Peyer's patch (tissue), 4 donors: ENCODE measurements at places on chromosomes 5 and 9.
A peak's percentile ranks its signal among the peaks of the same experiment; 100 is the strongest.

DNA sequence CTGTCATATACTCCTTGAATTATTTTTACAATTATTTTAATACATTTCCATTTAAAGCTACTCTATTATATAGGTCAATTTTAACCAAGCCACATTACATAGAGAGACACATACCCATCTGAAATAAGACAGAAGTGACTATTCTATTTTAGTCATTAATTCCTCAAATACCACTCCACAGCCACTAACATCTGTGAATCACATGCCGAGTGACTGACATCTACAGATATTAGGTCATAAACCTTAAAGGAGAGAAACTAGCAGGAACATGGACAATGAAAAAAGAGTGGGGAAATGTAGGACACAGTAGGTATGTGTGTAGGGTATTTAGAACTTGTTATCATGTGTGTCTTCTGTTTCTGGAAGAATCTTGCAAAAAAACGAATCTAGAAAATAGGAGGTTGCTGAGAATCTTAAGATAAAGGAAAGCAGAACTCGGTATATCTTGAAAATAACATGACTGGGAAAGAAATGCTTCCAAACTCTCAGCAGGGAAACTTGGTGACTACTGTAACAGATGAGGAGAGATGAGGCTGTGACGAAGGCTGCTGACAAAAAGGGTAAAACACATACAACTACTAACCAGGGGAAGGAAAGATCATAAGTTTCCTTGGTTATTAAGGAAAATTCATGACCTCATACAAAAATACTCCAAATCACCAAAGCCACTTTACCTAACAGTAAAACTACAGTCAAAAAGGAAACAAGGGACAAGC, 84.6 kb downstream of the PLPP1 start:
- no peak for DNase-seq

DNA sequence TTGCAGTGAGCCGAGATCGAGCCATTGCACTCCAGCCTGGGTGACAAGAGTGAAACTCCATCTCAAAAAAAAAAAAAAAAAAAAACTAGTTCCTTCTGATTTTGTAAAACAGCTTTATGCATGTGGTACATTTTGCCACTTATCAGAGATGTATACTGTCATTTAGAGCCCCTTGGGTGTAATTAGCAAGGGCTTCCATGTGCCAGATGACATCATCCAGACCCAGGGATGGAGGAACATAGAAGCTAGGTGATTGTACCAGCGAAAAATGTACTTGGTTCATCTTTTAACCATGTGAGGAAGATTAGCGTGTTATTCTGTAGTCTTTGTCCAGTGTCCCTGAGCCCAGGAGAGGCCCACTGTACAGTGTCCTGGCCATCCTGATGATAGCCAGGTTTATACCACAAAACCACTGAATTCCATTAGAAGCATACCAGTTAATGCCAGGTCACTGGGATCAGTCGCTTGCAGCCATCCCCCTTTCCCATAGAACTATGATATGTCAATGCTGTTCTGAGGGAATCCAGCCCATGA, 239.3 kb upstream of the SGCD start:
- DNase-seq: no peak

- no peak for DNase-seq
Measured at GRCh38 chr5:131536211-131536826, 98.7 kb downstream of the RAPGEF6 start.

DNA sequence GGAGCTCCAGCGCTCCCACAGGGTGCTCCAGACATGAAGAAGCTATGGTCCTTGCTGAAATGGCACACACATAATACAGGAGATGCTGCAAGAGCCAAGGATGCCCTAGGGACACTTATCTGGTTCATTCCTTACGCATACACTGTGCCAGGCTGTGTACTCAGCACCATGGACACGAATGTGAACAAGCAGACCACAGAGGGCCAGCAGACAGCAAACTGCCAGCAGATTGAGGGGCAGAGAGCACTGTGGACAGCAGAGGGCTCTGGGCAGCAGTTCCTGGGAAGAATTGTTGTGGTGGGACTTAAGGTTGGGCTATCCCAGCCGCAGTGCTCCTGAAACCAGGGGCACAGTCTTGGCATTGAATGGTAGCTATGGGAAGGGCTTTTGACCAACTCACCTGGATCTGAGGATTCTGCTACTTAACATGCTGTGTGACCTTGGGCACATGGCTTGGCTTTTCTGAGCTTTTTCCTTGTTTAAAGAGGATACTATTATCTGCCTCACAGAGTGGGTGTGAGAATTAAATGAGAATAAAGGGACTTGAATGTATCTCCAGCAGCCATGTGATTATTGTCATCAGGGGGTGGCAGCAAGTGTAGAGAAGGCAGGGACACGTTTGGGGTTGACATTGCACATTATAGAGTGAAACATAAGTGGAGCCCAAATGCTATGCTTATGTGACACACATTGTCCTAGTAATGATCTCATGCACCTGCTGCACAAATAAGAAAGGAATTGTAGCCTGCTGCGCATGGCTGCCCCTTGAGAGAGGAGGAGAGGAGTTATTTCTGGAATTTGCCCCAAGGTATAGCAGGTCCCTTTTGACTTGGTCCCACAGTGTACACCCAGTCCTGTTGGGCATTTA, 30.1 kb downstream of the PPARGC1B start:
- DNase-seq: no peak

GRCh38 chr5:179199246-179199645, 139.1 kb downstream of the ZNF354C start:
- DNase-seq: no peak

DNA sequence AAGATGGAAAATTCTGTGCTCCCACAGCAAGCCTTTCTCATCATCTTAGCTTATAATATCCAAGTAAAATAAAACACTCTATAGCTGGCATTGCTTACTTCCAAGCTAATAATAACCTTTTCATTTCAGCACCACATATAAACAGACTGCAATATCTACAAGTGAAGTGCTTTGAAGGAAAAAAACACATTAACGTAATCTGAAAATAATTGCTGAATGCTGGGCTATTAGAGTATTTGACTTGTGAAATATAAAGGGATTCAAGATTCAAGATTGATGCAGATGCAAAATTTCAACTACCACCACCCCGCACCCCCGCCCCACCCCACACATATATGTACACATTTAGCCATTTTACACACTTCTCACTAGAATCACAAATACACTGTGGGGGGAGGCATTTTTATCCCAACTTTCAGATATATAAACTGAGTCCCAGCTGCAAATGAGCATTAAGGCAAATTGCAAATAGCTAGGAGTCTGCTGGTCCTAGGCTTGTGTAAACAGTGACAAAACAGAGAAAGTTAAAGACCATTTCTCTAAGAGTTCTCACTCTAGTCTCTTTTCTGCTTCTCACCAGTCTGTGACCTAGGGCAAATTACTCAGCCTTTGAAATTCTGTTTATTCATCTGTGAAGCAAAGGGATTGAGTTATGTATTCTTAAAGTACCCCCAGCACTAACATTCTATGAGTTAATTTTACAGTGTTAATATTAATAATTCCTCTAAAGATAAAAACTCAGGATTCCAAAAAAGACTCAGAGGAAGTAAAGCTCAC, 489.4 kb downstream of the PRELID2 start:
- DNase-seq: no peak

GRCh38 chr5:32850817-32851496, 139.8 kb downstream of the NPR3 start:
- no peak for DNase-seq

GRCh38 chr5:69238760-69239251, 4.1 kb downstream of the CDK7 start:
- no peak for DNase-seq

DNA sequence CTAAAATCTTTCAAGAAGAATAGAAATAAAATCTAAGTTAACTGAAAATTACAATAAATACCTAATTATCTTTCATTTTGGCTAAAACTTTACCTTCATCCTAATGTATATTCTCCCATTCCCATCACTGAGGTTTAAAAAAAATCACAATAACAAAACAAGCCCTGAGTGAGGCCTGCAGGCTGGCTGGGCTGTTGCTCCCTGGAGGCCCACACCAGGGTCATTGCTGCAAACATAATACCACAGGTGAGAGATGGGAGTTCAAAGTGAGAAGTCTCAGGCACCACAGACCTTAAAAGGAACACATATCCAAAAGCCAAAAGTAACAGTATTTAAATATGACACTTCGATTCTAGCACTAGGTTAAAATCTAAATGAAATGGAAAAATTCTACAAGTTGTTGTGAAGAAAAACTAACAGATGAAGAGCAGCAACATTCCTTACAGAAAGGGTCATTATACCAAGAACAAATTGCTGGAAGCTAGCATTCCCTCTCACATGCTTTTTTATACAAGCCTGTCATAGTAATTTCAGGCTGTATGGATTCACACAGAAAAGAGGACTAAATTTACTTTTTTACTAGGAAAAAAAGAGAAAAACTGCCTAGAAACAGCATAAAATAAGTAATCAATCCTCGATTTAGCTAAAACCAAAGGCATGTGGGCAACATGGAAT, 57.8 kb downstream of the AUH start:
- no peak for DNase-seq

- DNase-seq: no peak
Measured at GRCh38 chr5:45410304-45410995, 285.7 kb downstream of the HCN1 start.

DNA sequence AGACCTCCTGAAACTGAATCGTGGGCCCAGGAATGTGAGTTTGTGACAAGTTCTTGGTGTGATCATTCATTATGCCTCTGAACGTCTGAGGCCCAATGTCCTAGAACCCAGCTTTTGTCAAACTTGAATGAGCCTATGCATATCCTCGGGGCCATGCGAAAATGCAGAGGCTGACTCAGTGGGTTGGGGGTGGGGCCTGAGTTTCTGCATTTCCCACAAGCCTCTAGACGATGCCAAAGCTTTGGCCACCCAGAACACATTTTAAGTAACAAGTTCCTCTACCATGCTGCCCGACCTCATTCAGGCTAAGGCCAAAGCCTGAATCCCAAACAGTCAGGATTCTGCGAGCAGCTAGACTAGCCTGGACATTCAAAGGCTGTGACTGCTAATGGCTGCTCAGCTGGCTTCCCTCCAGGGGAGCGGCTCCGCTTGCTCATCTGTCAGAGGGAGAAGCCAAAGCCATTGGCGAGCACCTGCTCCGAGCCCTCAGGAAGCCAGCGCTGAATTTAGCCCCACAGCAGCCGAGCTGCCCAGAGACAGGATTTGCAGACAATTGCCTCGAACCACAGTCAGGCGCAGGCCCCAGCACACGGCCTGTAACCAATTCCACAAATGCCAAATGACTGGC, 177.5 kb downstream of the ZDHHC21 start:
- no peak for DNase-seq

DNA sequence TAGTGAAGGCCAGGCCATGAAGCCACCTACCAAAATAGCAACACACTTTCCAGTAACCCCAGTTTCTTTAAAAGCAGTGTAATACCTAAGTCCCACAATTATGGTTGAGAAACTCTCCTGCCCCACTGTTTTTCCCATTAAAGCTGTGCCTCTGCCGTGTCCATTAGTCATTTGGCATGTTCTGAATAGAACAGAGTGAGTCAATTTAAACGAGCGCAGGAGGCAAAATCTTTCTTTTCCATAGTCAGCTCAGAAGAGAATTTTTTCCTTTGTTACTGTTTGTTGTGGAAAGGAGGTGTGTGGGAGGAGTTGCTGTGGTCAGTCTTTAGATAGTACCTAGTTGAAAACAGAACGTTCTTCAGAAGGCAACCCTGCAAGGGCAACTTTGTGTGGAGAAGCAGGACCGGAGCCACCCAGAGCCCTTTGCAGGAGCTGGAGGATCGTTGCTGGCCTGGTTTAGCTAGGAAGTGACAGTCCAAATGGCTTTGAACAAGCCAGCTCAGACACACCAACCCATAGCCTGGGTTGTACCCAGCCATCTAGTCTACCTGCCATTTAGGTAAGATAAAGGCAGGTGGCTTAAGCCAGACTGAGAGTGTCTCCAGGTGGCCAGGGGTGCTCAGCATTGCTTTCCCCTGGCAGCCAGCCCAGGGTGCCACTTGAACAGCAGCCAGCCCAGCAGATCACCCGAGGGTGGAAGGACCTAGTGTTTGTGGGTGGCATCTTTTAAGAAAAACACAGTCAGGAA, 30.4 kb downstream of the GADD45G start:
- DNase-seq: no peak

DNA sequence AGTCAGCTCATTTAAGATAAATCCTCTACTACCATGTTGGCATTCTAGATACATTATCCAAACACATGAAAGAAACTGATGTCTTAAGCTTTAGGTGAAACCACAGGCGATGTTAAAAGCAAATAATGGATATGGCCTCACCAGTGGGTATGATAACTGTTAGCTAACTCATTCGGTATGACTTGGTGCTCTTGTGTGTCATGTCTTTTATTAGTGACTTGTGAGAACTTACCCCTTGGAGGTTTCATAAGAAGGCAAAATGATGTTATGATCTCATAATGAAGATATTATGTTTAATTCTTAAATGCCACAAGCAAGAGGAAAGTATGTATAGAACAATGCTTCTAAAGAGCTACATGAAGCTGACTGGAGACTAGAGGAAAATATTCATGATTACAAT, 1227.0 kb downstream of the EFNA5 start:
- no peak for DNase-seq

DNA sequence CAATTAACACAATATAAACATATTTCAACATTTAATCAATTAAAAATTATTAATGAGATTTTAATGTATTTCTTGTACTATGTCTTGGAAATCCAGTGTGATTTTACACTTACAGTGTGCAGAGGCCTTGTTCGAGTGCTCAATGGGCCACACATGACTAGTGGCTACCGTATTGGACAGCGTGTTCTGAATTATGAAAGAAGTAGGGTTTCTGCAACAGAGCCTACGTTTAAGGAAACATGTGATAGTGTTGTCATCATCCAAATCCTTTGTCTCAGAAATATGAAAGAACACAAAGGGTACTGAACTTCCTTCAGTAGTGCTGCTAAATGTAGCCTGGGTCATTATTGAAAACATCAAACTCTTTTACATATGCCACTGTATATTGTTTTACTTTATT, 29.5 kb downstream of the NPR3 start:
- DNase-seq: no peak

- no peak for DNase-seq
Measured at GRCh38 chr5:63029891-63030290, 451.3 kb downstream of the LRRC70 start.

GRCh38 chr5:138032572-138033385, at the start of gene FAM13B:
Gene FAM13B, minus strand, starts transcription at chr5:138033079. Its CDS starts 13,968 bp downstream, at chr5:138019111.
- DNase-seq: peak; percentile 78
